LoVo (cell line): ENCODE measurements at places on chromosomes 6 and 20.

- no peak for DNase-seq
Measured at GRCh38 chr6:7413151-7413823, 23.7 kb downstream of the RIOK1 start.

DNA sequence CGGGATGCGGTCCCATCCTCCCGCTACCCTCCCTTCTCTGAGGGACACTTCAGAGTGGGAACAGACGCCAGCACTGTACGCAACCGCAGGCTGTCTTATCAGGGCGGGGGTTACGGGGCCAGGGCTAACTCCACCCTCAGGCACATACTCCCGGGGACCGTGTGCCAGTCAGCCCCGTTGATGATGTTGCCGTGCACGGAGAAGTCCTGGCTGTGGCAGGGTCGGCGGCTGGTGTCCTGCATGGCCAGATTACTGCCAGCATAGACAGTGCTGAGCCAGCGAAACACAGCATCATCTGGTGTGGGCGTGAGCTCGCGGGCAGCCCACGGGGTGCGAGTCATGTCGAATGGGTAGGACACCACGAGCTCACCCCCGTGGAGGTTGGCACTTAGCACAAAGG is 5.0 kb downstream of the CPXM1 start:
- DNase-seq: no peak

DNA sequence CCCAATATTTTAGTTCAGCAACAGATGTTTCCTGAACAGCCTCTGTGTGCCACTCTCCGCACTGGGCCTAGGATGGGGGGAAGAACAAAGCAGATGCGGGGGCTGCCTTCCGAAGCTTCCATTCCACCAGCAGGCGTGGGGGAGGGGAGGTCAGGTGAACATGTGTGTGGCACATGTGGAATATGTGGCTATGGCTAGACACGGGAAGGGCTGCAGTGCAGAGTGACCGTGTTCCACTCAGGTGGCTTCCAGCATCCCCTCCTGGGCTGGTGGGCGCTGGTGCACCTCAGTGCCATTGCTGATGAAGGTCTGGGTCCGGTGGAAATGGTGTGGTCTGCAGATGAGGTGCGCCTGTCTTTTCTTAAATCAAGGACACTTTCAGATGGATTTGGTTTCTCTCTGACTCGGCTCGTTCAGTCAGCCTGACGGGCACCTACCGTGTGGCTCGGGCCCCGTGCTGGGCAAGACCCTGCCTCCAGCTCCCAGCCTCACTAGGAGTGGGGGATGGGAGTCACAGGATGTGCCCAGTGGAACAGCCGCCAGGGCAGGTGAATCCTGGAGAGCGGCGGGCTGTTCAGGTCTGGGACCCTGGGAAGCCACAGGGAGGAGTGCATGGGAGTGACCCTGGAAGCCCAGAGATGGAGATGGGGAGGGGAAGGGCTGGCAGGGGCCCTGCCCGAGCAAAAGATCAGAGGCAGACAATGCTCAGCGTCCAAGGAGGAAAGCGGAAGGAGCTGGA is 111.0 kb downstream of the SYCP2 start:
- no peak for DNase-seq

GRCh38 chr6:33018904-33019303 is 9.5 kb upstream of the HLA-DOA start:
- DNase-seq: peak; percentile 50

- DNase-seq: no peak
Measured at GRCh38 chr20:8639112-8639778, 429.6 kb upstream of the PLCB4 start.

GRCh38 chr6:147693181-147693580 is 184.7 kb downstream of the SAMD5 start:
- DNase-seq: no peak

- peak; percentile 80 for DNase-seq
Measured at GRCh38 chr6:108835218-108835850, 12.9 kb upstream of the ARMC2 start.

- DNase-seq: no peak
Measured at GRCh38 chr20:22686097-22686496, 101.7 kb upstream of the FOXA2 start.

GRCh38 chr20:63151554-63152321 is 64.2 kb downstream of the YTHDF1 start:
- DNase-seq: no peak
